ENCODE measurements at places on chromosomes 6 and 20. TPM values are rescaled to one million over a fixed set of nuclear protein-coding genes. Genes with fewer than 3 reads are reported as not detected.

- no peaks in the 10 kb centered on the region for H3K4me1 ChIP-seq
- no peaks in the 10 kb centered on the region for H3K27me3 ChIP-seq
- no peak overlapping the region for H3K27ac ChIP-seq
- no peak for DNase-seq
- H3K36me3 ChIP-seq: no peaks in the 10 kb centered on the region
- no peak overlapping the region for H3K4me3 ChIP-seq
Measured at GRCh38 chr6:130946076-130946475, 117.0 kb downstream of the EPB41L2 start.

DNA sequence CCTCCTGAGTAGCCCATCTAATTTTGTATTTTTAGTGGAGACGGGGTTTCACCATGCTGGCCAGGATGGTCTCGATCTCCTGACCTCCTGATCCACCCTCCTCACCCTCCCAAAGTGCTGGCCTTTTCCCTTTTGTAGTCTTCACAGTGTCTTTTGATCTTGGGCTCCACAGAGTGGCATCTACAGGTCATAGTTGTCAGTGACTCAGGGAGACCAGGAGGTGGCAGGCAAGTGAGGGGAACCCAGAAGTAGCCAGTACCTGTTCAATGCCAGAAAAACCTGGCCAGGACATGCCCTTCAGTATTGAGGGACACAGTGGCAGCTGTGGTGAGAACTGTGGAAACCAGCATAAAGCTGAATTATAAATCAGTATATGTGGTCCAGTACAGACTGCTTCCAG lies 19.6 kb downstream of the RPP21 start:
- H3K27me3 ChIP-seq: peaks cover 20% of the 10 kb centered on the region
- no peaks in the 10 kb centered on the region for H3K36me3 ChIP-seq
- no peak overlapping the region for H3K27ac ChIP-seq
- no peak overlapping the region for H3K4me3 ChIP-seq

DNA sequence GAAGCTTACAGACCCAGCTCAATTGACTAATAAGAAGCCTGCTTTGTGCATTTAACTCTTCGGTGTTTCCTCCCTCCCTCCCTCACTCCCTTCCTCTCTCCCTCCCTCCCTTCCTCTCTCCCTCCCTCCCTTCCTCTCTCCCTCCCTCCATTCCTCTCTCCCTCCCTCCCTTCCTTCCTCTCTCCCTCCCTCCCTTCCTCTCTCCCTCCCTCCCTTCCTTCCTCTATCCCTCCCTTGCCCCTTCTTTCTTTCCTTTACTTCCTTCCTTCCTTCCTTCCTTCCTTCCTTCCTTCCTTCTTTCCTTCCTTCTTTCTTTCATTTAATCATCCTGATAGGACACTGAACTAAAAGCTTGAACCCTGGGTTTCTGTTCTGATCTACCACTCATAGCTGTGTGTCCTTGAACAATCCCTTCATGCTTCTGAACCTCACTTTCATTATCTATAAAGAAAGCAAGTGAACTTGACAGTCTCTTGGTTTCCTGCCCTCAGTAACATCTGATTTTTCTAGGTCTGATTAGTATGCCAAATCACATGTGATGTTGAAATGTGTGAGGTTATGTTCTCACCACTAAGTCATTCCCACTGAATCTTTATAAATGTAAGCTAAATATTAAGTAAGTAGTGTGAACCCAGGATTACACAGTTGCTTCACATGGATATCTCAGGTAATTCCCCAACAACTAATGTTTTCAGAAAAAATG lies 132.3 kb upstream of the BMP2 start:
- no peak overlapping the region for H3K27ac ChIP-seq
- no peaks in the 10 kb centered on the region for H3K36me3 ChIP-seq
- no peaks in the 10 kb centered on the region for H3K27me3 ChIP-seq
- no peak for DNase-seq

Gene CRISP3
- total RNA-seq: 9.2 TPM

DNA sequence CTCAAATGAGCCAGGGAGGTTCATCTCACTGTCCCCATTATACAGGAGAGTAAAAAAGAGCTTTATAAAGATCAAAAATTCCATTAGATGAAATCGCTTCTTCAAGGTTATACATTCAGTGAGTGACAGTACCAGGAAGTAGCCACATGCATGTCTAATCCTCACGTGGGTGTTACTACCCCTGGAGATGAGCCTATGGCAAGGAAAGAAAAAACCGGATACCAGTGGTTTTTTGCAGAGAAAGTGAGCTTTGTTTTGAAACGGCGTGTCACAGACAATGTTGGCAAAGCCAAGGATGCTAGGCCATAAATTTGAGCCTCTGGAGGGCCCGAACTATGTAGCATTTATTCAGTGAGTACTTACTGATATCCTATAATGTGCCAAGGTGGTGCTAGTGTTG lies 215.0 kb upstream of the RIN2 start:
- H3K36me3 ChIP-seq: no peaks in the 10 kb centered on the region
- H3K27ac ChIP-seq: no peak overlapping the region
- DNase-seq: no peak

Gene RUNX2
- 2.7 TPM for total RNA-seq

Gene NFATC2
- 10.2 TPM for total RNA-seq

Gene CCN2
- 91.1 TPM for total RNA-seq

Gene CFB
- total RNA-seq: 130 TPM

Gene SLC16A10
- total RNA-seq: 5.4 TPM

- peaks cover 15% of the 10 kb centered on the region for H3K27me3 ChIP-seq
- no peak for DNase-seq
- H3K36me3 ChIP-seq: no peaks in the 10 kb centered on the region
- H3K4me3 ChIP-seq: no peak overlapping the region
- H3K4me1 ChIP-seq: peaks cover 5% of the 10 kb centered on the region
- no peak overlapping the region for H3K27ac ChIP-seq
Measured at GRCh38 chr20:63454731-63455567, 17.5 kb downstream of the KCNQ2 start.

DNA sequence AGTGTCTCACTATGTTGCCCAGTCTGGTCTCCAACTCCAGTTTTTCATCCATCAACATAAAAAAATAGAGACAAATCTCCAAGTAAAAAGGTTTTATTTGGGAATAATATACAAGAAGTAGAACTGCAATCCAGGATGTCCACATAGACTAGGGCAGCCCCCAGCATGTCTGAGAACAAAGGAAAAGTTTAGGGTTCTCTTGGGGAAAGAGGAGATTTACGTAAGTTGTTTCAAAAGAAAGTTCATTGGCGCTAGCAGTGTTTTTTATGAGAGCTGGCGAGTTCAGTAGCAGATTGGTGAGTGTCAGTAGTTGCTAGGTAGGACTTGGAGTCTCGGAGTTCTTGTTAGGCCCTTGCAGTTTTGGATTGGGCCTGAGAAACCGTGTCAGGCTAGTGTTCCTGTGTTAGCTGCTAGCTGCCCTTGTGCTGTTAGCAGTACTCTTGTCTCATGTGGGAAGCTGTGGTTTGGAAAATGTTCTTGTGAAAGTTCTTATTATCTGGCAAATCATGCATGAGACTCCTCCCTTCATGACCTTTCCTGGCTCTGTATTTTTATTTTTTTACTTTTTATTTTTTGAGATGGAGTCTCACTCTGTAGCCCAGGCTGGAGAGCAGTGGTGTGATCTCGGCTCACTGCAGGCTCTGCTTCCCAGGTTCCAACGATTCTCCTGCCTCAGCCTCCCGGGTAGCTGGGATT lies 24.7 kb downstream of the TTLL9 start:
- DNase-seq: peak; percentile 55
- no peaks in the 10 kb centered on the region for H3K27me3 ChIP-seq
- no peak overlapping the region for H3K4me3 ChIP-seq
- H3K36me3 ChIP-seq: no peaks in the 10 kb centered on the region

- H3K27ac ChIP-seq: no peak overlapping the region
- no peak for DNase-seq
- no peaks in the 10 kb centered on the region for H3K36me3 ChIP-seq
- H3K4me1 ChIP-seq: no peaks in the 10 kb centered on the region
- H3K4me3 ChIP-seq: no peak overlapping the region
Measured at GRCh38 chr6:22153384-22154158, 143.3 kb downstream of the PRL start.

DNA sequence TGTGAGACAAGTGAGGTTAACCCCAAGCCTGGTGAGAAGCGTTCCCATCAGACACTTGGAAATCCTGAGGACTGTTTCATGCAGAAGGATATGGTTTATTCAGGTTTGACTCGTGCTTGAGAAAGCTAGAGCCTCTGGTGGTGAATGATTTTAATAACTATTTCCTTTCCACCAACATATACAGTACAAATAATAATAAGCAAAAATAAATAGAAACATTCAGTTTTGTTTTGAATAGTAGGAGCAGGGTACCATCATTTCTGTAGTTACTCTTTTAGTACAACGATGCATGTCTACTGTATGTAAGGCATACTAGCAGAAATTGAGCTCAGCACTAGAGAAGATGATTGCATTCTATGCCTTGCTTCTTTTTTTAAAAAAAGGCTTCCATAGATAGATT lies 33.5 kb downstream of the PLG start:
- no peaks in the 10 kb centered on the region for H3K4me1 ChIP-seq
- no peaks in the 10 kb centered on the region for H3K36me3 ChIP-seq
- H3K27ac ChIP-seq: no peak overlapping the region
- no peaks in the 10 kb centered on the region for H3K27me3 ChIP-seq

DNA sequence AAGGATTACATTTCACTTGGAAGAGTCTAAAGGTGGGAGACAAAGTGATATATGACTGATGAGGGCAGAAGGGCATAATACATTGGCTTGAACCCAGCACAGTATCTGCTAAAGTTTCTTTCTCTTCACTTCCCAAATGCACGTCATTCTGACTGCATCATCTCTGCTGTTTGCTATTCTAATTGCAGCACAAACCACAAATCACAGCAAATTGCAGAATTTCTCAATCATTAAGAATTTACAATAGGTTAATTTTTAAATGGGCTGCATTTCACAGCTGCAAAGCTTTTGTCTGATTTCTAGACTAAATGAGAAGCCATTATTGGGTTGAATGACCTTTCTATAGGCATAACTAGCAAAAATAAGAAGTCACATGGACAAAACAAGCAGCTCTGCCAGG lies 337.0 kb downstream of the RNGTT start:
- no peaks in the 10 kb centered on the region for H3K4me1 ChIP-seq
- no peaks in the 10 kb centered on the region for H3K27me3 ChIP-seq
- no peak overlapping the region for H3K4me3 ChIP-seq
- no peak overlapping the region for H3K27ac ChIP-seq

Gene GTF2H4
- total RNA-seq: 11.1 TPM

- no peaks in the 10 kb centered on the region for H3K4me1 ChIP-seq
- peaks cover 2% of the 10 kb centered on the region for H3K27me3 ChIP-seq
- no peaks in the 10 kb centered on the region for H3K36me3 ChIP-seq
- DNase-seq: no peak
Measured at GRCh38 chr20:43904827-43905177, 9.8 kb upstream of the TOX2 start.

DNA sequence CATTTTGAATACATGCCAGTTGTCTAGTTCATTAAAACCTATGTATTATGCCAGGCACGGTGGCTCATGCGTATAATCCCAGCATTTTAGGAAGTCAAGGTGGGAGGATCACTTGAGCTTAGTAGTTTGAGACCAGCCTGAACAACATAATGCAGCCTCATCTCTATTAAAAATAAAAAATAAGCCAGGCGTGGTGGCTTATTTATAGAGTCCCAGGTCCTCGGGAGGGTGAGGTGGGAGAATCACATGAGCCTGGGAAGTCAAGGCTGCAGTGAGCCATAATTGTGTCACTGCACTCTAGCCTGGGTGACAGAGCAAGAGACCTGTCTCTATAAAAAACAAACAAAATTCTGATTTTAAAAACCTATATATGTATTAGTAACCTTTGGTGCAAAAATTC lies 27.5 kb downstream of the ORC3 start:
- no peaks in the 10 kb centered on the region for H3K27me3 ChIP-seq
- no peak overlapping the region for H3K27ac ChIP-seq
- DNase-seq: no peak
- H3K4me1 ChIP-seq: no peaks in the 10 kb centered on the region
- H3K36me3 ChIP-seq: peaks cover 2% of the 10 kb centered on the region

- DNase-seq: peak; percentile 66
- no peaks in the 10 kb centered on the region for H3K27me3 ChIP-seq
- H3K36me3 ChIP-seq: no peaks in the 10 kb centered on the region
- no peaks in the 10 kb centered on the region for H3K4me1 ChIP-seq
- H3K4me3 ChIP-seq: peak overlapping the region; percentile 52
Measured at GRCh38 chr20:34215711-34216381, 25.4 kb upstream of the ASIP start.

GRCh38 chr20:4681401-4681800 lies 40.3 kb upstream of the PRND start:
- peaks cover 4% of the 10 kb centered on the region for H3K4me1 ChIP-seq
- H3K27me3 ChIP-seq: no peaks in the 10 kb centered on the region
- H3K4me3 ChIP-seq: no peak overlapping the region
- no peak for DNase-seq
- H3K36me3 ChIP-seq: no peaks in the 10 kb centered on the region

Gene LY86
- total RNA-seq: 8.3 TPM
